ENCODE measurements at places on chromosomes 5 and 9.

- no peak for ATAC-seq
- no peaks in the 10 kb centered on the region for H3K27me3 ChIP-seq
- no peaks in the 10 kb centered on the region for H3K4me1 ChIP-seq
- no peak overlapping the region for H3K4me3 ChIP-seq
Measured at GRCh38 chr9:80602291-80602690, 1030.5 kb downstream of the TLE4 start.

DNA sequence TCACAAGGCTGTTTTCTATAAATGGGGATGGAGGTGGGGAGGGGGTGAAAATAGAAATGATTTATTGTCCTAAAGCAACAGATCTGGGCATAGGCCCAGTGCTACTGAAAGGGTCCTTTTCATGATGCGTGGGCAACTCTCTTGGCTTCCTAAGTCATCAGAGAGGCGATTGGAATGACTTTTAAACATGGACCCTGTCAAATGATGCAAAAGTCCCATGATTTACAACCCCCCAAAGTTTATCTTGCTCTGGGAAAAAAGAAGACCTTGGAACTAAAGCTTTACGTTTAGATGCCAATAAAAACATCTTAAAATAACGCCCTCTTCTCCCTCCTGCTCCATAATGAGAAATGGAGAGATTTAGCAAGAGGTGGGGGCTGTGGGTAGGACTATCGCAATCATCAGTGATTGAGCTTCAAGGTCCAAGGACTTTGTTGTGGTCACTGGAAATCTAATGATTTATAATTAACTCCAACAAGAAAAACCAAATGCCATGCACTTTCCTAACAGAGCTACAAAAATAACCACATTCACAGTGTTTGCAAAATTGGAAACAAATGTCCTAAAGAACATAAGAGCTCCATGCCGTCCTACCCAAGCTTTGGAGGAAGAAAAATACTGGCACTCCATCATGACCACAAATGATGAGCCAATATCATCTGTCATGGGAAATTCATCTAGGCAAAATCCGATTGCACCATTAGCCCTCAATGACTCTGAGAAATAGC lies 167.5 kb upstream of the CLINT1 start:
- H3K36me3 ChIP-seq = no peaks in the 10 kb centered on the region
- H3K27me3 ChIP-seq = no peaks in the 10 kb centered on the region
- H3K4me3 ChIP-seq = no peak overlapping the region
- ATAC-seq = peak; percentile 39
- no peaks in the 10 kb centered on the region for H3K4me1 ChIP-seq

DNA sequence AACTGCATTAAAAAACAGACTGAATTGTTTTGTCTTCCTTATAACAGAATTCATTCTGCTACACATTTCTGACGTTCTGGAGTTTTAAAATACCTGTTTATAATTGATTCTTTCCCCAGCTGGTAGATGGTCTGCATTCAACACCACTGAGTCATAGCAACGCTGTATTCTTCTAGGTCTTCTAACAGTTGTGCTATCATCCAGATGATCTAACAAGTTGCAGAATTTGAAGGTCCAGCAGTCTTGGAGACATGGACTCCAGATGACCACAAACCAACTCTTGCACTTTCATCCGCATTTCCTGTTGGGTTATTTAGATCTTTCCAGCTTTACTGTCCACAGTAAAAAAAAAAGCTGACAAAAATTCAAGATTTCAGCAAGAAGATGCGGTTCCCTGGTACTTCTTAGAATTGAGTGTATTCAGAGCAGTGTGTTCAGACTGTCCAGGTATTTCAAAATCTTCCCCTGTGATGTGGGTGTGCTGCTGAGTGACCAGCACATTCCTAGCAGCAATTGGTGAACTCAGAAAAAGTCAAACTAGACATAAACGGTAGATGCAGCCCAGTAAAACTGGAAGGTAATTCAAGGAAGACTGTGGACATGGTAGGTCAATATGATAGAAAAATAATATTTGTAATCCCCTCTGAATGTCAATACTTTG lies 50.2 kb downstream of the CSNK1A1 start:
- peak; percentile 41 for ATAC-seq
- no peak overlapping the region for H3K4me3 ChIP-seq
- peaks cover 23% of the 10 kb centered on the region for H3K4me1 ChIP-seq
- H3K27me3 ChIP-seq = no peaks in the 10 kb centered on the region

DNA sequence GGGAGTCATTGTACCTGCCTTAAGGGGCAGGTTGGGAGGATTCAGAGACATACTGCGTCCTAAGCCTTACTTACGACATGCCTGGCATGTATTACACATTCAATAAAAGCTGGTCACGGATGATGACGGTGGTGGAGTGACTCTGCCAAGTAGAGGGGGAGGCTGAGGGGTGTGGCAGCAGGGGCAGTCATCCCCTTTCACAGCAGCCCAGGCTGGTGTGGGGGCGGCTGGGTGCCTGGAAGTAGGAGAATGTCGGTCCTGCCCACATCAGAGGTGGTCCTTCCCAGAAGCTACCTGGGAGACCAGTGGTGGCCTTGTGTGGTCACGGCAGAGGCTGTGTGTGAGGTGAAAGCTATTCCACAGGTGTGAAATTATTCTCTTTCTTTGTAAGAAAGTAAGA lies 8.9 kb downstream of the ZBTB34 start:
- H3K27ac ChIP-seq = no peak overlapping the region
- H3K4me3 ChIP-seq = no peak overlapping the region
- no peak for ATAC-seq
- no peaks in the 10 kb centered on the region for H3K27me3 ChIP-seq
- peaks cover 34% of the 10 kb centered on the region for H3K36me3 ChIP-seq
- peaks cover 24% of the 10 kb centered on the region for H3K4me1 ChIP-seq

GRCh38 chr9:135500071-135500524 lies 384 bp upstream of the MRPS2 start:
- no peaks in the 10 kb centered on the region for H3K27me3 ChIP-seq
- no peaks in the 10 kb centered on the region for H3K36me3 ChIP-seq
- peak overlapping the region; percentile 86 for H3K27ac ChIP-seq
- H3K4me3 ChIP-seq = peak overlapping the region; percentile 71
- peaks cover 40% of the 10 kb centered on the region for H3K4me1 ChIP-seq

DNA sequence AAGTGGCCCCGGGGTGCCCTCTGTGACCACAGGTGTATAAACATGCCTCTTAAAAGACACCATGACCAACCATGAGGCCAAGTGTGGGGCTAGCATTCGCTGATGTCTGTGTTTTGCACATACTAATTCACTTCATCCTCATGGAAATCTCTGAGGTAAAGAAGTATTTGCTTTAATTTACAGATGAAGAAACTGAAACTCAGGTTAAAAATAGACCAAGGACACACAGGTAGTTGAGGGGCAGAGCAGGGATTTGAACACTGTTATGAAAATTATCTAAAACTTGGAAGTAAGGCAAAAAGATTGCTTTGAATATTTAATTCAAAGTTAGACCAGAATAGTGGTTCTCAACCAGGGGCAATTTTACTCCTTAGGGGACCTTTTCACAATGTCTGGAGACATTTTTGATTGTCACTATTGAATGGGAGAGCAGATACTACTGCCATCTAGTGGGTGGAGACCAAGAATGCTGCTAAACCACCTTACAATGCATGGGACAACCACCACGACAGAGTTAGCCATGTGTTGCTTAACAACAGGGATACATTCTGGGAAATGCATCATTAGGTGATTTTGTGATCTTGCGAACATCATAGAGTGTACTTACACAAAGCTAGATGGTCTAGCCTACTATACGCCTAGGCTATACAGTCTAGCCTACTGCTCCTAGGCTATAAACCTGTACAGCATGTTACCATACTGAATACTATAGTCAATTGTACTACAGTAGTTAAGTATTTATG lies 8.0 kb upstream of the FXN start:
- H3K27me3 ChIP-seq = no peaks in the 10 kb centered on the region
- H3K27ac ChIP-seq = no peak overlapping the region
- ATAC-seq = peak; percentile 46
